ENCODE measurements at places on chromosomes 13 and 19. TPM values are rescaled to one million over a fixed set of nuclear protein-coding genes. Genes with fewer than 3 reads are reported as not detected.
A peak's percentile ranks its signal among the peaks of the same experiment; 100 is the strongest.

The BICRA gene
- total RNA-seq: 13.8 TPM

The KASH5 gene
- 0.84 TPM for total RNA-seq

The TEX26 gene
- total RNA-seq: not detected

- H3K4me1 ChIP-seq: no peaks in the 10 kb centered on the region
- H3K36me3 ChIP-seq: no peaks in the 10 kb centered on the region
- peak overlapping the region; percentile 18 for H3K27ac ChIP-seq
- no peak overlapping the region for H3K4me3 ChIP-seq
- H3K27me3 ChIP-seq: no peaks in the 10 kb centered on the region
- no peak for DNase-seq
These were observed 1.3 kb upstream of the TEKTIP1 start for GRCh38 chr19:3537438-3538240.

DNA sequence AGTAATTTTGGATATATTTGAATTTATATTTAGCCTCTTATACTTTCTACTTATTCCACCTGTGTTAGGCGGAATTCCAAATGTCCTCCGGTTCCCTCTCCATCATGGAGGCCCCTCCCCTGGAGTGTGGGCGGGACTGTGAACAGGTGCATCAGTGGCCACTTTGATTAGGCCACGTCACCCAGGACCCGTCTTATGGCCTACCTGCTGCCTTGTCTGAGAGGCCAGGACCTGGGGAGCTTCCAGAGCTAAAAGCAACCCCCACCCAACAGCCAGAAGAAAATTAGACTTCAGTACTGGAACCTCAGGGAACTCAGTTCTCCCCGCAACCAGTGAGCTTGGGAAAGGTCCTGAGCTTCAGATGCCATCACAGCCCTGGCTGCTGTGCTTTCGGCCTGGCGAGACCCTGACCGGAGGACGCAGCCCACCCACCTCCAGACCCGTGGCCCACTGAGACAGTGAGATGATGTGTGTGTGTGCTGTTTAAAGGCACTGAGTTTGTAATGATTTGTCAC, 200.2 kb upstream of the SOX1 start:
- H3K27me3 ChIP-seq: no peaks in the 10 kb centered on the region
- no peaks in the 10 kb centered on the region for H3K36me3 ChIP-seq
- no peak overlapping the region for H3K27ac ChIP-seq
- no peak for DNase-seq
- no peaks in the 10 kb centered on the region for H3K4me1 ChIP-seq

DNA sequence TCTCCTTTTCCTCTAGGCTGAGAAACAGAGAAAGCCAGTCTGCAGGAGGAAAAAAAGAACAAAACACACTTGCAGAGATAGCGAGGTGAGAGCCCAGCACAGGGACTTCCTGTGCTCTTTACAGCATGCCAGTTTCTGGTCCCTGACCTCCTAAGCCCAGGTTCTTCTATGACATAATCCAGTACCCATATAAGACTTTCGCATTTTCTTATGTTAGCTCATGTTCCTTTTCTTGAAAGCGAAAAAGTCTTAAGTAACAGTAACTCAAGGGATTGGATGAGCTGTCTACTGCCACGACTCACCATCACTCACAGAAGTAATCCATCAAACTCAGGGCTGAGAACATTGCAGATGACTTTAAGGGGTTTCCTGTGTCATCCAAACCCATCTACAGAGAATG, 17.4 kb downstream of the CCDC70 start:
- H3K27ac ChIP-seq: no peak overlapping the region
- no peak overlapping the region for H3K4me3 ChIP-seq
- H3K4me1 ChIP-seq: no peaks in the 10 kb centered on the region
- no peaks in the 10 kb centered on the region for H3K36me3 ChIP-seq
- no peaks in the 10 kb centered on the region for H3K27me3 ChIP-seq

DNA sequence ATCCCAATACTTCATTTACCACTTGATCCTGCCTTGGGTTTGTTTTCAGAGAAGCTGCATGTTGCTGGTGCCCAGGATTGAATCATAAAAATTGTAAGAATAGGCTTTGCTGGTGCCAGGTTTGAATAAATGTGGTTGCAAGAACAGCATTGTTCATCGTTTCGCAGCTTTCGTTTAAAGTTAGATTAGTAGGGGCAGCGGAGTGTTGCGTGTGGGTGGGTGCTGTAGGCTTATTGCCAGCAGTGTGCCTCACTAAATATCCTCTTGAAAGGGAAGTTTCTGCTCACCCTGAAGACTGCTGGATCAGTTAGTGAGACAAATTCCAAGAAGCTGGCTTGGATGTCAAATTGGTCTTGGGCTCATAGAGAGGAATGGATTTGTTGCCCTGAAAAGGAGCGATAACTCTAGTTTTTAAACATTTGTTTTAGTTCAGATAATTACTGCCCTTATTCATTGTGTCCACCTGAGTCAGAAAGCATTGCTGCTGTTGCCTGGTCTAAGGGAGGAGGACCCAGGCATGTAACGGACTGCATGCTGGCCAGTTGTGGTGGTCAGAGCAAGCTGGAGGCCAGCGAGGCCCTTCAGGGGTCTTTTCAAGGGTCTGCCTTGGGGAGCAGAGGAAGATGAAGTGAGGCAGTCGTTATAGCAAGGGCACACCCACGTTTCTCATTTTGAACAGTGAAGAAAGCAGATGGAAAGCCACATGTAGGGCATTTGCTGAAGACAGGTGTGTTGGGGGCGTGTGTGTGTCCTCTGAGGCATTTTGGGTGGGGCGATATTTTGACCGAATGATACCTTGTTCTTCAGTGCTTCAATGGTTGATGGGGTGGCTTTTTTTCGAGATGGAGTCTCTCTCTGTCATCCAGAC, 8.5 kb downstream of the ILF3 start:
- no peak overlapping the region for H3K4me3 ChIP-seq
- DNase-seq: no peak
- no peak overlapping the region for H3K27ac ChIP-seq
- H3K4me1 ChIP-seq: peaks cover 16% of the 10 kb centered on the region
- H3K27me3 ChIP-seq: no peaks in the 10 kb centered on the region

- H3K4me3 ChIP-seq: no peak overlapping the region
- DNase-seq: no peak
- no peaks in the 10 kb centered on the region for H3K36me3 ChIP-seq
- no peak overlapping the region for H3K27ac ChIP-seq
- no peaks in the 10 kb centered on the region for H3K4me1 ChIP-seq
These were observed 485.2 kb downstream of the ZNF536 start for GRCh38 chr19:30857388-30857787.

GRCh38 chr13:33321686-33322542, 36.4 kb upstream of the STARD13 start:
- DNase-seq: no peak
- H3K36me3 ChIP-seq: no peaks in the 10 kb centered on the region
- peaks cover 16% of the 10 kb centered on the region for H3K4me1 ChIP-seq
- H3K27ac ChIP-seq: no peak overlapping the region
- no peak overlapping the region for H3K4me3 ChIP-seq

DNA sequence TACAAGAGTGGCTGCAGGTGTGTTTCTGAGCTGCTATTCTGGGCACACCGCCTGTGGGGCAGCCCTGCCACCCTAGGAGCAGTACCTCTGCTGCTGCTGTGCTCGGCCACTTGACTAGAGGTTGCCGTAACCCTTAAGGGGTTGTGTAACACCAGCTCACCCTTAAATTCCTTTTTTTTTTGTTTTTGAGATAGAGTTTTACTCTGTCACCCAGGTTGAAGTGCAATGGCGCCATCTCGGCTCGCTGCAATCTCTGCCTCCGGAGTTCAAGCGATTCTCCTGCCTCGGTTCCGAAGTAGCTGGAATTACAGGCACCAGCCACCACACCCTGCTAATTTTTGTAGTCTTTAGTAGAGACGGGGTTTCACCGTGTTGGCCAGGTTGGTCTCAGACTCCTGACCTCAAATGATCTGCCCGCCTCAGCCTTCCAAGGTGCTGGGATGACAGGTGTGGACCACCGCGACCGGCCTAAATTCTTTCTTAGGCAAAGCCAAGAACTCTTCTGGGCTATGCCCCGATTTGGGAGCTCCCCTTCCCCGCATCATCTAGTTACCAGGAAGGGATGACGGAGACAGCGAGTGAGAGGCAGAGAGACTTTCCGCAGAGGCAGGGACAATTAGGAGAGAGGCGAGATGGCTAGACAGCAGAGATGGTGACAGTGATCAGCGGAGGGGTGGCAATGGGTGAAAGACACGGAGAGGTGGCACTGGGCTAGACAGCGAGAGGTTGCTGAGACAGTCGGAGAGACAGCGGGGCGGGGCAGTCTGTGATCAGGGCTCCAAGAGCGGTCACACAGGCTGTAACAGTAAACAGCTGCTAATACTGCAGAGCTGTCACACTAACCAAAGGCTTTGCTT, 4.4 kb upstream of the LILRA5 start:
- peaks cover 67% of the 10 kb centered on the region for H3K27me3 ChIP-seq
- H3K4me1 ChIP-seq: peaks cover 61% of the 10 kb centered on the region
- H3K36me3 ChIP-seq: no peaks in the 10 kb centered on the region
- H3K4me3 ChIP-seq: no peak overlapping the region
- no peak overlapping the region for H3K27ac ChIP-seq
- DNase-seq: peak; percentile 84

- H3K4me1 ChIP-seq: peaks cover 23% of the 10 kb centered on the region
- H3K27me3 ChIP-seq: no peaks in the 10 kb centered on the region
- no peaks in the 10 kb centered on the region for H3K36me3 ChIP-seq
- no peak overlapping the region for H3K4me3 ChIP-seq
- H3K27ac ChIP-seq: no peak overlapping the region
These were observed 2.0 kb downstream of the FBL start for GRCh38 chr19:39843919-39844793.

GRCh38 chr13:58566176-58566575, 934.6 kb downstream of the PCDH17 start:
- no peaks in the 10 kb centered on the region for H3K4me1 ChIP-seq
- no peaks in the 10 kb centered on the region for H3K36me3 ChIP-seq
- no peak overlapping the region for H3K4me3 ChIP-seq
- no peaks in the 10 kb centered on the region for H3K27me3 ChIP-seq
- no peak overlapping the region for H3K27ac ChIP-seq

- no peak overlapping the region for H3K4me3 ChIP-seq
- no peak for DNase-seq
- no peaks in the 10 kb centered on the region for H3K4me1 ChIP-seq
- no peaks in the 10 kb centered on the region for H3K27me3 ChIP-seq
- no peaks in the 10 kb centered on the region for H3K36me3 ChIP-seq
These were observed 2.6 kb downstream of the TUBA3C start for GRCh38 chr13:19178901-19179593.
